ENCODE measurements at places on chromosomes 1 and 21. TPM values are rescaled to one million over a fixed set of nuclear protein-coding genes. Genes with fewer than 3 reads are reported as not detected.

DNA sequence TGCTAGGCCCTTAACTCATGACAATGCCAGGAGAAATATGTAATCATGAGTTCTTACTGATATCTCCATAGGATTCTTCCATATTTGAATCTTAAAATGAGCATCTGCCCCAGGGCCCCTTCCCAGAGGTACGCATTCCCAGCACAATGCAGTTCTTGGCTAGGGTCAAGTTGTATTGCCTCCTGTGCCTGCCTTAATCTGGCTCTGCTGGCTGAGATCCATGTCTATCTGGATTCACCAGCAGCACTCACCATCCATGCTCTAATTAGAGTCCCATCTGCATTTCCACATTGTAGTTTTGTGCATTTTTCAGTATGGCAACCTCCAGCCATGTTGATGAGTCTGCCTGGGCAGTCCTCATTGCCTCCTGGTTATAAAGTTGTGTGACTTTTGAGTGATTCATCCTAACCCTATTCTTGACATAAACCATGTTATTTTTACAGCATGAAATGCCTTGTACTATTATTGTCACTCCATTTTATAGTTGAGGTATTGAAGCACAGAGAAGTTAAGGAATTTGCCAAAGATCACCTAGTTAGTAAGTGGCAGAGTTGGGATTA lies 55.9 kb downstream of the CAMSAP2 start:
- peak; percentile 49 for DNase-seq

The CLCA4 gene
- not detected for total RNA-seq

The NUF2 gene
- total RNA-seq, result 11.8 TPM

DNA sequence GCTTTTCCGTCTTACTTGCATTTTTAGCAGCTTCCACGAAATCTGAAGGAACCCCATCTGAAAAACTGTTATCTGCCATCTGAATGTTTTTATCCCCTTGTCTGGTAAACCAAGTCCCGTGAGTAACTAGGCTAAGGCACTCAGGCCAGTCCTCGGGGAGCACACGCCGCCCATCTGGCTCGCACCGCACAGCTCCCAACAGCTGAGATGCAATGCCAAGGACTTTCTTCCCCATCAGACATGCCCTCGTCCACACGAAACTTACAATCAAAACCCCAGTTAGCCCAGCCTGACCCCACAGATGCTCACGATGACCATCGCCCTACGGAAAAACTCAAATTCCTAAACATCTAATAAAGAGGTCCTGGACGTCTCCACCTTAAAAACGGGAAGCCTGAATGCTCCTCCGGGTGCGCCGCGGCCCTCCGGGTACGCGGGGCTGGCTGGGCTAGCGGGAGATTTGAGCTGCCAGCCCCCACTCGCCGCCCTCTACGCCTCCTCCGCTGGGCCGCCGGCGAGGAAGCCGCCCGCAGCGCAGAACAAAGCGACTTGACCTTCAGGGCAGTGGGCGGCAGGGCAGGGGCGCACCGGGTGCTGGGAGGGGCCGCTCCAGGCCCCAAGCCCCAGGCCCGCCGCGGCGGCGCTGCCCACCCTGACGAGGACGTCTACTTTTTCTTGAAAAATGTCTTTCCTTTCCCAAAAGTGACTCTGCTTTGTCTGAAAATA lies 36.6 kb downstream of the CD58 start:
- no peak for DNase-seq

The ATAD3C gene
- total RNA-seq, result not detected

DNA sequence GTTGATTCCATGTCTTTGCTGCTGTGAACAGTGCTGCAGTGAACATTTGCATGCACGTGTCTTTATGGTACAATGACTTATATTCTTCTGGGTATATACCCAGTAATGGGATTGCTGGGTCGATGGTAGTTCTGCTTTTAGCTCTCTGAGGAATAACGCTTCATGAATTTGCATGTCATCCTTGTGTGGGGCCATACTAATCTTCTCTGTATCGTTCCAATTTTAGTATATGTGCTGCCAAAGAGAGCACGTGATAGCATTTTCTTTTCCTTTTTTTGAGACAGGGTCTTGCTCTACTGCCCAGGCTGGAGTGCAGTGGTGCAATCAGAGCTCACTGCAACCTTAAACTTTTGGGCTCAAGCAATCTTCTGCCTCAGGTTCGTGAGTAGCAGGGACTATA lies 24.9 kb upstream of the MAP1LC3C start:
- no peak for DNase-seq

- no peak for DNase-seq
Observed at GRCh38 chr1:202713110-202713509, 2.9 kb upstream of the SYT2 start.

DNA sequence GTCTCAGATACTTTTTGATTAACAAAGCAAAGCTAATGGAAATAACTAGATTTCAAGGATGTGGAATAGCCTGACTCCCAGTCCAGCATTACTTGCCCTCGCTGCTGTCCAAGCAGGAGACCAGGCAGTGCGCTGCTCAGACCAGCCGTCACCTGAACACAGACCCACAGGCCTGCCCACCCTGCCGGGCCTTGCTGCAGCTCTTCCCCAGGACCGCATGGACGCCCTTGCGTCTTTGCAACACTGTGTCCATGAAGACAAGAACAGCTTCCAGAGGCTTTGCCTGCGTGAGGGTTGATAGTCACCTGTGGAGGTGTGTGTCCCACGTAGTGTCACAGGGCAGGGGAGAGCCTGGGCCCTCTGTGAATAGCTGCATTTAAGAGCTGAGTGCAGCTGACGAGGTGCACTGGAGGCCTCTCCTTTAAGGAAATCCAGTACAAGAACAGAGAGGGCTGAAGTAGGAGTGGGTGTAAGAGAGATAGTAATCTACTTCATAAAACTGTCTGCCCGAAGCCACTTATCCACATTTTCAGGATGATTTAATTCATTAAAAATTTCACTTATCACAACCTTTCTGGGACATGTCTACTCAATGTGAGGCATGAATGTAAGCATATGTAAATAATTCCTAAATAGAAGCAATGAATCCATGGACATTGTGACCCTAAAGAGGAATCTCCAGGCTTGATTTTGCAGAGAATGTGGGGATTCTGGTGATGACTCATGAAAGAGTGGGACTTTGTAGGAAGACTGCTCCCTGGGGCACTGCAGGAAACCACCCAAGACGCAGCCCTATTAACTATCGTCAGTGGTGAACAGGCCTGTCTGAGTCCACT lies 176.2 kb upstream of the RAB4A start:
- DNase-seq, result peak; percentile 65

DNA sequence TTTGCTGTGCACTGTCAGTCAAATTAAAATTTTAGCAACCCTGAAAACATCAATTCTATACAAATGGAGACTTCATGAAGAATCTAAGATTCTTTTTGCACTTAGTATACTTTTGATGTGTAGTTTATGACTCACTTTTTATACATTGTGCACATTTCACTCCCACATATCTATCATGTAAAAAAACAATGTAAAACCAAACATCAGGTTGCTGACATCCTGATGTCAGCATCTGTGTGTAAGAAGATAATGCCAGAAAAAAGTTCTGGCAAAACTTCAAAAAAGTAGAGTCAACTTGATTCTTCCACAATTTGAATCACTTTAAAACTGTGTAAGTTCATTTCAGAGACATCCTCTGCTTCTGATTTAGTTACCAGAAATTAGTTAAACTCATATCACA lies 115.7 kb downstream of the CENPF start:
- DNase-seq, result peak; percentile 18
